ENCODE measurements at places on chromosomes 7 and 10. TPM values are rescaled to one million over a fixed set of nuclear protein-coding genes. Genes with fewer than 3 reads are reported as not detected.

DNA sequence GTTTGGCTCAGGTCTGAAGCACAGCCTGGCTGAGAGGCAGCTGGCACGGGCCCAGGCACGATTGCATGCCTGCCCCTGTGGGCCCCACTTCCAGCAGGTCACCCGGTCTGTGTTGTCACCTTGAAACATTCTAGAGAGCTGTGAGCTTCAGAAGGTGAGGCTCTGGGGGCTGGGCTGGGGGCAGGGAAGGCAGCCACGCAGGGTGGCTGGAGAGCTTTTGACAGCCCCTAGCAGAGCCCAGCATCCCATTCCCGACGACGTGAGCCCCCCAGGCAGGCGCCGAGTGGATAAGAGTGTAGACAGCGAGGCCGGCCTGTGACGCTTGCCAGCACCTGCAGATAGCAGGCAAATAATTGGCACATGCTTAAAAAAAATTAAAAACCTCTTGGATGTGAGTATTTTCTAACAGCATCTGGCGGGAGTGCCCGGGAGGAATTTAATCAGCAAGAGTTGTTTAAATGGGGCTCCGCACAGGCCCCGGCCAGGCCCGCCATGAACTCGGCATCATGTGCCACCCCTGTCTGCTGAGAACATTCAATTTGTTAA lies 212.0 kb upstream of the TBX20 start:
- no peak for DNase-seq

Gene PPP1R9A
- 17.9 TPM for total RNA-seq

DNA sequence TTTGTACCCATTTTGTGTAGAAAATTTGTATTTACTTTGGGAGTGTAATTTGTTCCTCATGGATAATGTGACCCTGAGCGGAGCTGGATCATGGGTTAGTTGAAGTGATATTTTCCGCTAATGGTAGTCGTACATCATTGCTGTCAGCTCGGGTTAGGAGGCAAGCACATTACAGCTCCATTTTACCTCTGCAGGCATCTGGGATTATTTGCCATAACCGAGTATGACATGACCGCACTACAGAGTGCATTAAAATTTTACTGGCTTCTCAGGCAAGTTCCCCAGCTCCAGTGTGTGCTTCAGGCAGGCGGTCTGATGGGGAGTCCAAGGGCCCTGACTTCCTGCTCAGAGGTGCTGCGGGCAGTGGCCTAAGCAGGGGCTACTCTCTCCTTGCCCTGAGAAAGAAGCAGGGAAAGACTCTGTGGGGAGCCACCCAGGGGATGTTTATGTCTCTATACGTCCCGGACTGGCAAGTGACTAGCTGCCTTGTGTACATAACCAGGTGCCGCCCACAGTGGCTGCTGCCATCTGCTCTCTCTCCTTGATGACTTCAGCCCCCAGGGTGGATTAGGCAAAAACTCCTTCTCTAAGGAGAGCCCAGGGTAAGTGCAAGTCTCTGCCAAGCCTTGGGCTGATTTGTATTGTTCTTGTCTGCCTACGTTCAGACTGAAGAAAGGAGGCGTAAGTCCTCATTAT lies 685.3 kb upstream of the GALNT17 start:
- DNase-seq: no peak

Gene CPEB3
- total RNA-seq: 2.8 TPM

Gene CPN1
- total RNA-seq: not detected

Gene GPR37
- total RNA-seq: 7.5 TPM

GRCh38 chr10:117743509-117743908 lies 201.0 kb downstream of the EMX2 start:
- DNase-seq: no peak

- no peak for DNase-seq
These were observed 155.6 kb upstream of the PRSS58 start for GRCh38 chr7:142413280-142414000.

DNA sequence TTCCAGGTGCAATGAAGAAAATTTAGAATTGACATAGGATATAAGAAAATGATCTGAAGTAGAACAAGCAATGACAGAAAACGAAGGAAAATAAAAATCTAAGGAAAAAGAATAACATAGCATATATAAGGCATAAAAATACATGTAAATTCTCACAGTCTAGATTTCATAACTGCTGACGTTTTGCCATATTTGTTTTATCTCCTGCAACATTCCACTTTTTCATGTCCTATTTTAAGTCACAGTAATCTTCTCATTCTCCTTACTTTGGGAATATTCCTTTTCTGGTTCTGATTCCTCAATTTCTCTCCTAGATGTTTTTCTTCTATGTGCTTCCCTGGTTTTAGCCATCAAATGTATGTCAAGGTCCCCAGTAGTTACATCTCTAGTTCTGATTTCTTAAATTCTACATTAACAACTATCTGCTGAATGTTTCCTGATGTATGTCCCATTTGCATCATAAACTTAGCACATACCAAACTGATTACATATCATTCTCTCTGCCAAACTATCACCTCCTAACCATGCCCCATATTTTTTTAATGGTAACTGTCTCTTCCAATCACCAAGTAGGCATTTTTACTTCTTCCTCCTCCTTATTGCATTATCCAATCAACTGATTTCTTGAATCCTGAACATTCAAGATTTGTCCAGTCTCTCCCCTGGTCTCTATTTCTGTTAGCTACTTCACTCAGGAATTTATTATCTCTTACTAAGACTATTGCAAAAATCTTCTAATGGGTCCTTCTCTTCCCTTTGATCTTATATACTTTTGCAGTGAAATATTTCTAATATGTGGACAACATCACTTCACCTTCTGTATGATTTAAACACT lies 171.3 kb downstream of the DNAJC1 start:
- DNase-seq: no peak

GRCh38 chr7:39697483-39697882 lies 74.1 kb downstream of the RALA start:
- no peak for DNase-seq

DNA sequence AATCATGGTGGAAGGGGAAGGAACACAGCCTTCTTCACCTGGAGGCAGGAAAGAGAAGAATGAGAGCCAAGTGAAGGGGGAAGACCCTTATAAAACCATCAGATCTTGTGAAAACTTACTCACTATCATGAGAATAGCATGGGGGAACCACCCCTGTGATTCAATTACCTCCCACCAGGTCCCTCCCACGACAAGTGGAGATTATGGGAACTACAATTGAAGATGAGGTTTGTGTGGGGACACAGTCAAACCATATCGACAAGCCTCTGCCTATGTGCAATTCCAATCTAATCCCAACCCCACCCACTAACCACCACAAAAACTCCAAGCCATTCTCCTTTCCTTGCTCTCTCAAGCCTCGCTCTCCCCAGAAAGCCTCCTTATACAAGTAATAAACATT lies 69.2 kb downstream of the TAC1 start:
- no peak for DNase-seq

DNA sequence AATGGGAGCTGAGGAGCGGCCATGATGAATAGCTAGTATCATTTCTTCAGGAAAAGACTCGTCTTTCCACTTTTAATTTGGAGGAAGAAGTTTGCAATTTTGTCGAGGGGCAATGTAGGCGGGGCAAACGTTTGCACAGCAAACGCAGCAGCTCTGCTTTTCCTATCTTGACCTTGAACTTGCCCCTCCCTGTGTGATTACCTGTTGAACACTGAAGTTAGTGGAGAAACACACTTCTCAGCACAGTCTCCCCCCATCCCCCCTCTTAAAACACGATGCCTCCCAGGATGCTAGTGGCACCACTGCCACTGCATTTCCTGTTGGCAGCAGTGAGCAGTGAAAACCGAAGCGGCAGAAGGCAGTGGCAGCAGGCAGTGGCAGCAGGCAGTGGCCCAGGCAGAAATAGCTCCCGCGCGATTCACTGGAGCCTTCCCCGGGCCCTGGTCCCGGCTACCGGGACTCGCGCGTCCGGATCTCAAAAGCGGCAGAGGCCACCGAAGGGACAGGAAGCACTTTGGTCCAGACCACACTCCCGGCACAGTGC lies at the start of gene EPDR1:
Gene EPDR1 (plus strand): TSS at position 336 of the 544 bp plus-strand sequence. CDS start 300 bp downstream, outside the sequence.
- peak; percentile 90 for DNase-seq

Gene MARCHF5
- total RNA-seq: 28.1 TPM

GRCh38 chr10:28411648-28412047 lies 108.8 kb upstream of the MPP7 start:
- DNase-seq: no peak

GRCh38 chr10:26939290-26939961 lies 78.7 kb upstream of the ABI1 start:
- no peak for DNase-seq

DNA sequence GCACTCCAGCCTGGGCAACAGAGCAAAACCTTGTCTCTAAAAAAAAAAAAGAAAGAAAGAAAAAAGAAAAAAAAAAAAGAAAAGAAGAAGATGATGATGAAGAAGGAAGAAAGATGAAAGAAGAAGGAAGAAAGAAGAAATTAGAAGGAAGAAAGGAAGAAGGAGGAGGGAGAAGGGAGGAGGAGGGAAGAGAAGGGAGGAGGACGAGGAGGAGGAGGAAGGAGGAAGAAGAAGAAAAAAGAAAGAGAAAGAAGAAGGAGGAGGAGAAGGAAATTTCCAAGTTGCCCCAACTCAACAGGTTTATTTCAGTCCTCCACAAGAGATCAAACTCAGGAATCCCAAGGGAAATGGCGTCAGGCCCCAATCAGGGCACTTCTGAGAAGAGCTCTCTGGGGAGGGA lies 115.7 kb downstream of the ABLIM1 start:
- no peak for DNase-seq

Gene ZNF488
- total RNA-seq: 2.1 TPM

Gene HPSE2
- total RNA-seq: not detected

Gene PARG
- 46.8 TPM for total RNA-seq

Gene GCK
- not detected for total RNA-seq

GRCh38 chr7:91940171-91940570 lies 491 bp upstream of the AKAP9 start:
- DNase-seq: peak; percentile 14

DNA sequence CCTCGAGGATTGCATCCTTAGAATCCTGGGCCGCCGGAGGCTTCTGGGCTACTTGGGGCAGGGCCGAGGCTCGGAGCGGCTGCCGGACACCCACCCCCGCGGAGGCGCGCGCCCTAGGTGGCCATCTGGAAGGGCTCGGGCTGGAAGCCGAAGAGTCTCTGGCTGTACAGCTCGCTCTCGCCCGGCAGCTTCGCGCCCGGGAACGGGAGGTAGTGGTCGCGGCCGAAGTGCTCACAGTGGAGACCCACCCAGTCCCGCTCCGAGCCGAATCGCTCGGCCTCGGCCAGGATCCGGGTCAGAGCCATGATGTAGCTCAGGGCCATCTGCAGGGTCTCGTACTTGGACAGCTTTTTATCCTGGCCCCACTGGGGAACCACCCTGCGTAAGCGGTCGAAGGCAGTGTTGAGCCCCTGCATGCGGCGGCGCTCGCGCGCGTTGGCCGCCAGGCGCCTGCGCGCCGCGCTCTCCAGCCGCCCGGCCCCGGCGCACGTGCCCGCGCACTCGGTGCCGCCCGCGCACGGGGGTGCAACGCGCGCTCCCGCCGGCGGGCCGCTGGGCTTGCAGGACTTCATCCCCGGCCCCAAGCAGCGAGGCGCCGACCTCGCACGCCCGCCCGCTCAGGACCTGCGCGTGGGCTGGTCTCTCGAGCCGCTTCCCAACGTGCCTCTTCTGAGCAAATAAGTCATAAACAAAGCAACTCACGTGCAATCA lies 652 bp downstream of the ATOH7 start:
- peak; percentile 81 for DNase-seq

DNA sequence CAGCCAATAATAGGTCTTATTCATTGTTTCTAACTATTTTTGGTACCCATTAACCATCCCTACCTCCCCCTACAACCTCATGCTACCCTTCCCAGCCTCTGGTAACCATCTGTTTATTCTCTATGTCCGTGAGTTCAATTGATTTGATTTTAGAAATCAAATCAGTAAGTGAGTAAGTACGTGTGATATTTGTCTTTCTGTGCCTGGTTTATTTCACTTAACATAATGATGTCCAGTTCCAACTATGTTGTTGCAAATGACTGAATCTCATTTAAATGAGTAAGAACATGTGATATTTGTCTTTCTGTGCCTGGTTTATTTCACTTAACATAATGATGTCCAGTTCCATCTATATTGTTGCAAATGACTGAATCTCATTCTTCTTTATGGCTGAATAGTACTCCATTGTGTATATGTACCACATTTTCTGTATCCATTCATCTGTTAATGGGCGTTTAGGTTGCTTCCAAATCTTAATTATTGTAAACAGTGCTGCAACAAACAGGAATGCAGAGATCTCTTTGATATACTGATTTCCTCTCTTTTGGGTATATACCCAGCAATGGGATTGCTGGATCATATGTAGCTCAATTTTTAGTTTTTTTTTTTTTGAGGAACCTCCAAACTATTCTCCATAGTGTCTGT lies 49.7 kb upstream of the BICC1 start:
- no peak for DNase-seq

DNA sequence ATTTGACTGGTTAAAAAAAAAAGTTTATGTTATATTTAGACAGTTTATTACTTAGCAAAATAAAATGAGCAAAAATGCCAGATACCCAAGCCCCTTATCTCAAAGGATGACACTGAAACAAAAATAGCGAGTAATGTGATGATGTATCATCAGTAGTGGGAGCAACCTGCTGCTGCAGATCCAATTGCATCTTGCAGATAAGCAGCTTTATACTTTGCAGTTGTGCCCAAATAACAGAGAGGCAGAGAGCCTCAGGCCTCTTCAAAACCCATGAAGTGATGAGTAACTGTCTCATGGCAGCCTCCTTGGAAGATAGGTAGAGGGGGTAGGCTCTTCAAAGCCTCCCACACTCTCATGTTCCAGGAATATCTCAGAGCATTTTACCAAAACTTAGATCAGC lies 468.2 kb upstream of the LRRTM3 start:
- DNase-seq: no peak

Gene DHX32
- 32.2 TPM for total RNA-seq

Gene URGCP
- 48.3 TPM for total RNA-seq
